ENCODE measurements at places on chromosomes 1 and 21.

DNA sequence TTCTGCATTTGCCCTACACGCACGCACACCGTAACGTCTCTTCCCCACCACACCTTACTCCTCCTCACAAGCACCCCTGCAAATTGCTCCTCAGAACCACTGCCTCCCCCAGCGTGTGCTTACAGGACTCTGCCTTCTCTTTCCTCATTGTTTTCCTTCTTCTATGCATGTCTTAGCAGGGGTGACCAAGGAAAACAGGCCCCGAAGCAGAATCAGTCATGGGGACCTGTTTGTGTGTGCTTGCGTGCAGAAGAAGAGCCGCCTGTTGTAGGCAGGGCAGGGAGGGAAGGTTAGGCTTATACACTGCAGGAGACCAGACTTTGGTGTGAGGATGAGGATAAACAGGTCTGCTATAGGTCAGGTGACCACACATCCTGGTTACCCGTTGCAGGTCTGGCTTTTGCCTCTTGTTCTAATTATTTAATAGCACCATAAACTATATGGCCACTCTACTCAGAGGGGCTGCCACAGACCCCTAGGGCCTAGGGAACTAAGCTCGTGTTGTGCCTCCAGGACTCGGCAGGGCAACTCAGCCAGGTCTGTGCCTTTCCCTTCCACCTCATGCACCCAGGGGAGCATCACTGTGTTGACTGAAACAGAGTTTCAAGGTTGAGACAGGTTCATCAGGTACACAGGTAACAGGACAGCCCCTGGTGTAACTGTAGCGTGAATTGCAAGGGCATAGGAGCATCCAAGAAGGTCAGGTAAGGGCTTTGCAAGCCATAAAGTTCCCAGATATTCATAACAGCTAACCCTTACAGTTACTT lies 60.8 kb upstream of the EPS8L3 start:
- DNase-seq: no peak

DNA sequence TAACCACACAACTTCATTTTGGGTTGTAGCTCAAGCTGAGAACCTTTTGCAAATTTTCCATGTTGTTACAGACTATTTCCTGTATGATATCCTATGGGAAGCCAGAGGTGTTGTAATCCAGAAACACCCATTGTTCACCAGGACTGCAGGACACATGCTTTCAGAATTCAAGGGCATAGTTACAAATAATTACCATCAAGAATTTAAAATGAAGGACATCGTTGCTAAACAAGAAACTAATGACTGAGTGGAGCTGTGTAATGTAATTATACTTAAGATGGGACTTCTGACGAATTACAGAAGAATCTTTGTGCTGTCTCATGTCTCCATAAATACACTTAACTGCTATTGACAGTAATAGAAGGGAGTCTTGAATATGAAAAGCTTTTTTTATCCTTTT lies 47.6 kb upstream of the HOOK1 start:
- DNase-seq: no peak

- DNase-seq: peak; percentile 54
Observed at GRCh38 chr1:230681599-230681998, 32.3 kb downstream of the AGT start.

DNA sequence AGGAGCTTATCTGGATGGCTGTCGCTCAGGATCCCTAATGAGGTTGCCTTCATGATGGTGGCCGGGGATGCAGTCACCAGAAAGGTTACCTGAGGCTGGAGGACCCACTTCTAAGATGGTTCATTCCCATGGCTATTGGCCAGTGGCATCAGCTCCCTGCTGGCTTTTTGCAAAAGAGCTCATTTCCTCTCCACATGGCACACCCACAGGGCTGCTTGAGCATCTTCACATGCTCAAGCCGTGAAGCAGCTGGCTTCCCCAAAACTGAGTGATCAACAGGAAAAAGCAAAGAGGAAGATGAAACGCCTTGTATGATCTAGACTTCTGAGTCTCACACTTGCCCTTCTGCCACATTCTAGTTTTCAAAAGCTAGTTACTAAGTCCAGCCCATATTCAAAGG lies 124.6 kb upstream of the CXADR start:
- peak; percentile 76 for DNase-seq

DNA sequence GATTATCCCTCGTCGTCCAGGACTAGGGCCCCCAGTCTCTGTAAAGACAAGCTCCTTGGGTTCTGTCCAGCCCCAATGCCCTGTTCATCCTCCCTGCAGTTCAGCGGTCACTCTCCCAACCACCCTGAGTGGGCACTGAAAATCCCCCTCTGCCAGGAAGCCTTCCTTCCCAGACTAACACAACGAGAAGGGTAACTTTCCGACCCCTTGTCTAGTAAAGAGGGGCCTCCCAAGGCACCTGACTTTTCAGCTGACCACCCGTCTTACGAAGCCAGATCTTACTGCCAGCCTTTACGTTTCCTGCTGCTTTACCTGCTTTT lies 13.4 kb downstream of the TMEM9 start:
- DNase-seq: no peak

GRCh38 chr1:70552662-70553566 lies 141.8 kb downstream of the CTH start:
- no peak for DNase-seq

DNA sequence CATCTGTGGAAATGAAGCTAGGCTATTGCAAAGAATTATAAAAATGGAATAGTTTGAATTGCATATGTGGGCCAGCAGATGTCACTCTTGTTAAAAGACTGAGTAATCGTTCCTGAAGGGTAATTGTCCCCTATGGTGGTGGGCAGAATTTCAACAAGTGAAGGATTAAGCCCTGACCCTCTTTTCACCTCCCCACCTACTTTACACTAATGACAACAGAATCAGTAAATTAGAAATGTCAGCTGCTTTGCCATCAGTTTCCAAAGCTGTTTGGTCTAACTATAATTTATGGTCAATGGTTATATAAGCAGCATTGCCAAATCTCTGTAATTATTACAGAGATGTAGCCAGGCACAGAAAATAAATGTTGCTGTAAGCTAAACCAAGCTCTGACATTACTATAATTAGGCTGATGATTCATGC lies 898.6 kb downstream of the AMY1C start:
- DNase-seq: peak; percentile 64

DNA sequence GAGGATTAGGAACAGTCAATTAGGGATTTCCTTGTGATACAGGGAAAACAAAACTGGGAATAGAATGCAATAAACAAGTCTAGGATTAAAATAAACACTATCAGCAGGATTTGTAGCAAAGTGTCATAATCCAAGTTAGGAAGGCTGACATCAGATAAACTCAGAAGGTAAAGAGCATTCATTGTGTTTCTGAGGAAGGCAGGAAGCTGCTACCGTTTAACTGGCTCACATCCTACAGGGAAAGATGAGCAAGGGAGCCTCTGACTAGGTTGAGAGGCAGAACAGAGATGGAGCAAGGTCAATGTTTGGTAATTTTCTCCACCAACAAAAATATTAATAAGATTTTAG lies 124.7 kb downstream of the POU2F1 start:
- no peak for DNase-seq

DNA sequence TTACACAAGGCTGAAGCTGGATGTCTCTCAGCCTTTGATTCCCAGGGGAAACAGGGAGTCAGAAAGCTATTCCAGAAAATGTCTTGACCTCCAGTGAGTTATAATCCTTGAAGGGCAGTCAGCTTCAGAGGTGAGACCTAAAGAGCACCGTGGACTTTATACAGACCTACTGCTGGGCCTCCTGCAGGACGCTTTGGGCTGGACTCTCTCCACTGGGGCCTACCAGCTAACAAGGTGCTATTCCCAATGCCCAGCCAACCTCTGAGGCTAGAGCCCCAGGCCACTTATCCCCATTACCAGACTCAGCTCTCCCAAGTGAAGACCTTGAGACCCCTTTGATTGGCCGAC lies 6.6 kb downstream of the SETD4 start:
- DNase-seq: no peak

- DNase-seq: no peak
Observed at GRCh38 chr1:84427250-84428188, 29.2 kb downstream of the DNASE2B start.

GRCh38 chr21:44969066-44969670 lies 29.3 kb downstream of the SLX9 start:
- DNase-seq: no peak

DNA sequence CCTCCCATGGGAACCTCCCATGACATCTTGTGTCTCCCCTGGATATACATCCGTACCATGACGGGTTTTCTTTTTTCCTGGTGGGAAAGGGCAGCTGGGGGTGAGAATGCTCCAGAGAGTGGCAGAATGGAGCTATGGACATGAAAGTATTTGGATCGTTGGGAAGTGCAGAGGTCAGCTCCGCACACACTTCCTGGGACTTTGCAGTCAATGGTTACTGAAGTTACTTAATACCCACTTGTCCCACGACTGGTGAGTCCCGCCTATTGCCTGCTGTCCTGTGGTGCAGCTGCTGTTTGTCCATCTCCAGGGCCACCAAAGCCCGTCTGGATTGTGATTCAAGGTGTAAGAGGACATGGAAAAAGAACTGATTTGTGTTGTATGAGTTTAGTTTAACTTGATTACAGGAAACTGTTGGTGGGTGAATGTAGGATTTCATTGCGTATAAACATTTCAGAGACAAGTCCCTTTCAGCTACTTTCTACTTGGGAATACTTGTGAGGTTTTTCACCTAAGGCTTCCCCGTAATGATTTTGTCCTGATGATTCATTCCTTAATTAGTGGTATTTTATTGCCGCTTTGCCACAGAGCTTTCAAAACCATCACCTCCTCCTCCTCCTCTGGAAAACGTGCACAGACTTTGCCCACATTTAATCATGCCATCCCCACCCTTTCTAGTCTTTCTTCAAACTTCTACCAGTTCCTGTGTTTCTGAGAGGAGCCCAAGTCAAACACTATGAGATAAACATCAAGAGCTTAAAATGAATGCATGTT lies 308.8 kb downstream of the KIF26B start:
- DNase-seq: no peak

DNA sequence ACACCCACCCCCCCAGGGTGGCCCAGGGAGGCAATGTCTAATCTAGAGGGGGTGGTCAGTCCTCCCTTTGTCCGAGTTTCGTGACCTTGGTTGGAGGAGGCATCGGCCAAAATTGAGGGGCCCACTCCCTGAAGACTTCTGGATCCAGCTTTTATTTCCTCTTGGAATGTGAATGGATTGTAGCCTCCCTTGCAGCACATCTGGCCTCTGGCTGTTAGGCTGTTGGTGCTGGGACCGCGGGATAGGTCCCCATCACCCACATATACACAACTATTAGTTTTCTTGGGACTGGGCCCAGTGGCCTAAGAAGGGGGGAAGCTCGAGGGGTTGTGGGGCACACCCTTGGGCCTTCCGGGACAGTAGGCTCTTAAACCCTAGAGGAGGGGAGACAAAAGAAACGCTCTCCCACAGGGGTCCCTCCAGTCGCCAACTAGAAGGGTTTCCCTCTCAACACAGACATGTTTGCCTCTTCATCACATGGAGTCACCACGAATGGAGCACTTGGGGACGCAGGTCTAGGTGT lies 2.5 kb downstream of the LHX4 start:
- no peak for DNase-seq

- no peak for DNase-seq
Observed at GRCh38 chr1:150661156-150661555, 31.7 kb upstream of the ENSA start.

DNA sequence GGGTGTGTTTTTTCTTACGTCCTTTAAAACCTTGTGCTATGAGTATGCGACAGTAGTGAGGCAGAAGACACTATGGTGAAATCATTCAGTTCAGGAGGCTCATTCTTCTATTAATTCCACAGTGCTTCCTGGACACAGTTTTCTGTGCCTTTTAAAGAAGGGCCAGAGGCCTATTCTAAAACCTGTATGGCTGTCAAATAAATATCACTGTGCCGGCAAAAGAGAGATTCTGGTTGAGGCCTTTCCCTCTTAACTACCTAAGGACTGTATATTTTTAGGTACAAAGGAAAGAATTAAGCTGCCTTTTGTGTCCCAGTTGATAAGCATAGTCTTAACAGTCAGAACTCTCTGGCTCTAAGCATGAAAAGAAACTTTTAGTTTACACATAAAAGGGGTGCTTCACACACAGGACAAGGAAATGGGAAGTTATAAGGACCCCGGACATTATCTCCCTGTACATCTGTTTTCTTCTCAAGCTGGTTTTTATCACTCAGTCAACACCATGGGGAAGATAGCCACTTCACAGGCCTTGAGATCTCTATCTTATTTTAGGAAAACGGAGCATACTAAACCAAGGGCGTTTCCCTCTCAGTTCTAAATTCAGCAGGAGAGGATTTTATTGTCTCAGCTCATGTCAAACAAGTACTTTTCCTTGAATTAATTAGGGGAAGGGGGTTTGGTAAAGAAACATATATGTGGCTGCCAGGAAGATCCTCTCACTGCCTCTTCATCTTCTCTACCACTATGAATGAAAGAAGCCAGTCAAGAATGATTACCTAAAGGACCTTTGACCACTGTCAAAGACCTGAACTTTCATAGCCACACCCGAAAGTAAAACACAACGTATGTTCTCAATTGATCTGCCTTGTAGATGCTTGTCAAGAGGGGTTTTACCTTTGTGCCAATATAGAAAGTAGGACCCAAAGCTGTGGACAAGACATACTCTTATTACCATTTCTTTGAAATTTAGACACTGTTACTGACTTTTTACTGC lies 71.4 kb upstream of the HSPA13 start:
- no peak for DNase-seq

DNA sequence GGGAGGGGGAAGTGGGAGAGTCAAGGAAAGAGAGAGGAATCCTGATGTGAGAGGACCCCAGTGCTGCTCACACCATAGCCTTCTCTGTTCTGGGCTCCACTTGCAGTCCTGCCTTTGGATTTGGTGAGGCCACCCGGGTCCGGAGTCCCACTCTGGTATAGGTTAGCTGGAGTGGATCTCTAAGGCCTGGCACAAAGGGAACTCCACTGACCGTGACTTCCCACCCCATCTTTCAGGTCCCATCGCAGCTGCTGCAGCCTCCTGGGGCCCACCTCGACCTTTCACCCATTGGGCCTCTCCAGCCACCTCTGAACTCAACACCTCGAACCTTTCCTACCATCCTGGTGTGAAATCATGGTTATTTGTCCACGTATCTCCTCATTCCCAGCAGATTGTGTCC lies 324.4 kb downstream of the MATN1 start:
- no peak for DNase-seq

GRCh38 chr1:186476264-186477040 lies 15.5 kb upstream of the PDC start:
- DNase-seq: no peak

- no peak for DNase-seq
Observed at GRCh38 chr1:239006276-239006675, 380.1 kb upstream of the CHRM3 start.

DNA sequence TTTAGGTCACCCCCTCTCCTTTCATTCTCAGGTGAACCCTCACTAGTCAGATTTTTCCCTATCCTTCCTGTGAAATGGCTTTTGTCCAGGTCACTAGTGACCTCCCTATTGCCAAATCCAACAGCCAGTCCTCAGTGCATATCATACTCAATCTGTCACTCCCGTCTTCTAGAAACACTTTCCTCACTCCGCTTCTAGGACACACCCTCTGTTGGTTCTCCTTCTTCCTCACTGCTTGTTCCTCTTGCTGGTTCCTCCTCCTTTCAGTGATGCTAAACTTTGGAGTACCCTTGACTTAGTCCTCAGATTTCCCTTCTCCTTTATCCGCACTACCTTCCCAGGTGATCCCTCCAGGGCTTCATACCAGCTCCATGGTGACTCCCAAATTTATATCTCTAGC lies 94.3 kb downstream of the RNF220 start:
- DNase-seq: peak; percentile 5

GRCh38 chr21:35730325-35730724 lies 330.0 kb downstream of the SETD4 start:
- DNase-seq: no peak

GRCh38 chr1:243271996-243272395 lies 16.2 kb downstream of the SDCCAG8 start:
- DNase-seq: no peak

All from MV-4-11 (cell line).